Left renal pelvis (tissue), 4 donors: ENCODE measurements at places on chromosomes 3 and 15.

DNA sequence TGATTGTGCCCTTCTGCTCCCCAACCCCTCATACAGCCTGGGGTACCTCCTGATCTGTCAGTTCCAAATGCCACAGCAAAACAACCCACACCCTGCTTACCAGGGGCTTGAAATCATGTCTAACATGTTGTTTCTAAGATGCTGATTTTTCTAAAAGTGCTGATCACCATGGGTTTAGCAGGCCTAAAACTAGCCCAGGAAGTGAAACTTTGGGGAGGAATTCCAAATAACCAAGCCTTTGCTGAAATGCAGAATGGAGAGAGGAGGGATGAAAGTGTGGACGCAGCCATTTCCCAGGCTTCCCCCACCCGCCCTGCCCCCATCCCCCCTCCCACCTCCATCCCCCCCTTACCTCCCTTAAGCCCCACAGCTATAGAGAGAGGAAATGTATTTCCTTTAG, 2.0 kb upstream of the HRH1 start:
- no peak for DNase-seq

GRCh38 chr15:64182859-64183370, 20.1 kb upstream of the PPIB start:
- no peak for DNase-seq

DNA sequence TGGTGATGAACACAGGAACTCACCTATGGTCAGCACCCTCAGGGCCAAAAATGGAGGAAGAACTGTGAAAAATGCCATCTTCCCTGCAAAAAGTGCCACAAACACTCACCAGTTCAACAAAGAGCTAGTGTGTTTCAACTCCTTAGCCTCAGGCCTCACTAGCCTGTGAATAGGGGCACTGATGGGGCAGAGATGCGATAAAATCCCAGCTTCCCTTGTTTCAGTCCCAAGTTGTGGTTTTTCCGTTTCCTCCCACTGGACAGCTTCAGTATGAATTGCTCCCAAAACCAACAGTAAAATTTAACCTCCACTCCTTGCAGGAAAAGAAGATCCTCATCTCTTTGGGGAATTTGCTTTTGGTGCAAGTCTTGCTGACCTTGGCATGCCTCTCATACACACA, 117.4 kb upstream of the ADAMTS9 start:
- no peak for DNase-seq

DNA sequence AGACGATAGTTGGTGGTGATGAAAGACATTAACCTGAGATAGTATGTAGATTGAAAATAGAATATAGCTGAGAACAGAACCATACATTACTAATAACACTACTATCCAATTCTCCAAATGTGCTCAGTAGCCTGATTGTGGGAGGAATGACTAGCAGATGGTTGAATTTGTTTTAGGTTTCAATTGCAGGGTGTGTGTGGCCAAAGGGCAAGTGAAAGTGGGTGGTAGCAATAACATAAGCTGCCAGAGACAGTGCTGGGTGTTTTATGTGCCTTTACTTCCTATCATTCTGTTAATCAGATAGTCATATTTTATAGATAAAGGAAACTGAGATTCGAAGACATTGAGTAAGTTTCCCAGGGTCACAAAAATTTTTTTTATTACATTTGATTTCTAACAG, 249.5 kb upstream of the ARL6 start:
- DNase-seq: no peak
